ENCODE measurements at places on chromosomes 4 and X. TPM values are rescaled to one million over a fixed set of nuclear protein-coding genes. Genes with fewer than 3 reads are reported as not detected.

DNA sequence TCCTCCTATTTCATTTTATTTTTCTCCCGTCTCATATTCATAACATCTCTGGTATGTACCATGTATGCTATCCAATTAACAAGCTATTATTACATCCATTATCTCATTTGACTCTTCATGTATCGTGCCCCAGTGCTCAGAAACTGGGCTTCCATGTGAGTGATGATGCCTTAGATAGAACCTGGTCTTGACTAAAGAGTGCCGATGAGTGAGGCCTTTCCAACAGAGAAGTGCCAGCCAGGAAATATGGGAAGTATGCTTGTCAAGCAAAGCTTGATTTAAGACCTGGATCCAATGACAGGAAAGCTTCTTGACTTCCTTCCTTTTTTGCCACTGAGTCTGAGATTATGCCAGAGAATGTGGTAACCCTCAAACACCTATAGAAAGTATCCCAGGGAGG, 371.7 kb upstream of the FGF13 start:
- DNase-seq, result peak; percentile 21

DNA sequence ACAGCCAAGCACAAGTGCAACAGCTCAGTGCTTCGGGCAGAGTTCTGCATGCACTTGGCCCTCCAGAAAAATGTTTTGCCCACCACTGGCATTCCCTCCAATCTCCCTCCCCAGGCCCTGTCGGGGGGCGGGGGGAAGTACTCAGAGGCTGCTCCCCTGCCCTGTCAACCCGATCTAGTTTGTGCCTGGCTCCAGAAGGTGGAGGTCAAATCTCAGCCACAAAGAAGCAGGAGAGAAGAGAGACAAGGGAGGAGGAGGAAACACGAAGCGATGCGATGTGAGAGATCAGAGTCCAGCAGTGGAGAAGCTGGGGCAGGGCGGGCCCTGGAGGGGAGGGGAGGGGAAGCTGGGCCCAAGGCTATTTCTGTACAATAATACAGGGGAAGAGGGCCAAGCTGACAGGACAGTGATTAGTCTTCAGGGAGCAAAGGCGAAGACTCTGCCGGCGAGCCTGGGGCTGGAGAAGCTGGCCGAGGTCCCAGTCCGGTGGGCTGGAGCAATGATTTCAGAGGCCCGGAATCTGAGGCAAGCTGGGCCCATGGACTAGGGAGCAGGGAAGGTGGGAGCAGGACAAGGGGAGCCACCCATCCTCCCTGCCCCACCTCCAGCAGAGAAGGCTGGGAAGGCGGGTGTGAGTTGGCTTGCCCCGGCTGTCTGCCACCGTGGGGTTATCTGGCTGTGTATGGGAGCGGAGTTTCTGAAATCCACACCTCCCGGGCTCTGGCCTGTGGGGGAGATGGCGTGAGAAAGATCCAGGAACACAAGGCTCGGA, 167.1 kb downstream of the EFNB1 start:
- peak; percentile 32 for DNase-seq

- DNase-seq, result no peak
Observed at GRCh38 chr4:89708903-89709421, 128.0 kb downstream of the SNCA start.

- no peak for DNase-seq
Observed at GRCh38 chr4:16715482-16715881, 183.0 kb downstream of the LDB2 start.

GRCh38 chrX:54411732-54412131, 28.5 kb upstream of the TSR2 start:
- no peak for DNase-seq

DNA sequence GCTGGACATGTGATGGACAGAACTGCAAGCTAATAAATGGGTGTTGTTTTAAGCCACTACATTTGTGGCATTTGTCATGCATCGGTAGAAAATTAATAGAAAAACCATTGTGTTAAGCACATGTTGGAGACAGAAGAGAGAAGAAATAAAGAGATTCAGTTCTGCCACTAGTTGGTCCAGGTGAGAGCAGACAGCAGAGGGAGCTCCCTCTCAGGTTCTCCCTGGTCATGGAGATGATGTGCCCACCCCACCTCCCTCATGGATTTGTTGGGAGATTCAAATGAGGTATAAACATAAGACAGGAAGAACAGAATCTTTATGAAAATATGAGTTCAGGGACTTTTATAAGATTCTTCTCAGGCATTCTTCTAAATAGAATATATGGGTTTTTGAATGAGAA, 36.8 kb upstream of the OCIAD2 start:
- no peak for DNase-seq

- DNase-seq, result peak; percentile 32
Observed at GRCh38 chr4:113955948-113956347, 23.5 kb downstream of the ARSJ start.

DNA sequence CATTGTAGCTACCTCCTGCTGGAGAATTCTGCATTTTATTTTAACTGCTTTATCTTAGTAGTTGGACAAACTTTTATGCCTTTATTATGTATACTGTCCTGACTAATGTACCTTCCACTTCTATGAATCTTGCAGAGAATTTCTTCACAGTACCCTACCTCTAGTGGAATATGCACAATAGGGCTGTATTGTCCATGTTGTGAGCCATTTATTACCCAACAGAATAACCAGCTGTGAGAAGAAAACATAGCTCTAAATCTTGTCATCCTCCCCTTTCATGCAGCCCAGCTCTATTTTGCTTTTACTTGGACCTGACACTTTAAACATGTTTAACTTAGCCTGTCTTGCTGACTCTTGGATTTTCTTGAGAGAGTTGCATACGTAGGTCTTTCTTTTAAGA, 56.2 kb downstream of the MCUB start:
- no peak for DNase-seq

DNA sequence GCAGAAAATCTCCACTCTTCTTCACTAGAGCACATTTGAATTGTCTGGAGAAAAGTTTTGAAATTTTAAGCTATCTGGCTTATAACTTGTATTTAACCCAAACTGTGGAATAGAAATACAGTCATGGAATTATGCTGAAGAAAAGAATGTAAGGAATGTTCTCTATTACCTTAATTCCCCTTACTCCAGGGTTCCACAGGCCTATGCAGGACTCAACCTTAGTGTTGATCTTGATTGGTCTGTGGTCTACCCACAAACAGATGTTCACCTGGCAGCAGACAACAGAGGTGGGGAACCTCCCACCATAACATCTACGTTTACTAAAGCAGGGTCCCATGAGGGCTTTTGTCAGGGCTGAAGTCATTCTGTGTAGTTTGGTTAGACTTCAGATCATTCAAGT, 189.3 kb upstream of the GPRIN3 start:
- DNase-seq, result peak; percentile 63

DNA sequence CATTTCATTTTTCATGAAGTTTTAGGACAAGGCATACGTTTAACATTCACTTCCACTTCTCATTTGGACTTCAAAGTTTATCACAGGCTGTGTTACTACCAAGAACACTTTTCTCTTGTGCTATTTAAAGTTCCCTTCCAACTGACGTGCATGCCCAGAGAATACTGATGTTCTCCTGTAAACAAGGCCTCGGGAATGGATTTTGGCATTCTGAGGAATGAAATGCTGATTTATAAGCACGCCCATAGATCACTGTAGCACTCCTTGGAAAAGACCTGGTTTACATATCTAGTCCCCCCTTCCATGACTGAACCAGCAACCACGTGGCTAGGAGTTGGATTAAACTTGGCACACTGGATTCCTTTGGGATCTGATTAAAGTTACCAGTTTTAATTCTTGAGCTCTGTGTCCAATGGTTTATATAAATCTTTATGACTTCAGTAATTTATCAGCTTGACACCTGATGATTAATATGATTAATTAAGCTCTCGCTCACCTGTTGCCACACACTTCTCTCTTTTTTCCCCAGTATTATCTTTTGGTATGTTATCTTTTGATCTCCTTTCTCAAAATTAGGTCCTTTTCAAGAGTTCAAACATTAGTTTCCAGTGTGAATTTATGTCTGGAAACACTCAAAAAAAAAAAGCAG, 122.4 kb upstream of the HAND2 start:
- no peak for DNase-seq

DNA sequence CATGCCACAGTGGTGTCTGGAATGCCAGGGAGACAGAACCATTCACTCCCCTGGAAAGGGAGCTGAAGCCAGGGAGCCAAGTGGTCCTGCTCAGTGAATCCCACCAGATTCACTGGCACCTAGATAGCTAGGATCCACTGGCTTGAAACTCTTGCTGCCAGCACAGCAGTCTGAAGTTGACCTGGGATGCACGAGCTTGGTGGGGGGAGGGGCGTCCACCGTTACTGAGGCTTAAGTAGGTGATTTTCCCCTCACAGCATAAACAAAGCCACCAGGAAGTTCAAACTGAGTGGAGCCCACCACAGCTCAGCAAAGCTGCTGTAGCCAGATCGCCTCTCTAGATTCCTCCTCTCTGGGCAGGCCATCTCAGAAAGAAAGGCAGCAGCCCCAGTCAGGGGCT, 413.3 kb downstream of the PRDM5 start:
- no peak for DNase-seq

- no peak for DNase-seq
Observed at GRCh38 chr4:153962311-153963039, 173.6 kb upstream of the SFRP2 start.

Gene XK
- not detected for total RNA-seq

Gene SCML2
- total RNA-seq, result 1.8 TPM

Gene FGB
- total RNA-seq, result not detected

Gene GPM6B
- total RNA-seq, result not detected

Gene HTN1
- total RNA-seq, result not detected

Gene HTN3
- total RNA-seq, result not detected
